ENCODE measurements at places on chromosomes 6 and 20.

GRCh38 chr20:5885866-5886265, 64.5 kb downstream of the TRMT6 start:
- no peak for DNase-seq

DNA sequence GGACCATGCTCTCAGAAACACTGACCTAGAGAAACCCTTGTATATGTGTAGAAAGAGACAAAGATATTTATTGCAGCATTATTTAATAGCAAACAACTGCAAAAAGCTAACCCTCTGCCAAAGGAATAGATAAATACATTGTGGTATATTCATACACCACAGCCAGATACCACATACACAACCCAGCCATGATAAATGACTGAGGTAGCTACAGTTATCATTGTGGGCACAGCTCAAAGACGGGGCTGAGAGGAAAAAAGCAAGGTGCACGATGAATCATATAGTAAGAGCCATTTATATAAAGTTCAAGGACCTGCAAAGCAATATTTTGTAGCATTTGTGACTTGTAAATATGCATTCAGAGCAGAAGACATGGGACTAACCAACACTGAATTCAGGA, 30.8 kb downstream of the RSPO4 start:
- no peak for DNase-seq

- no peak for DNase-seq
Measured at GRCh38 chr20:38838326-38838725, 32.8 kb downstream of the PPP1R16B start.

DNA sequence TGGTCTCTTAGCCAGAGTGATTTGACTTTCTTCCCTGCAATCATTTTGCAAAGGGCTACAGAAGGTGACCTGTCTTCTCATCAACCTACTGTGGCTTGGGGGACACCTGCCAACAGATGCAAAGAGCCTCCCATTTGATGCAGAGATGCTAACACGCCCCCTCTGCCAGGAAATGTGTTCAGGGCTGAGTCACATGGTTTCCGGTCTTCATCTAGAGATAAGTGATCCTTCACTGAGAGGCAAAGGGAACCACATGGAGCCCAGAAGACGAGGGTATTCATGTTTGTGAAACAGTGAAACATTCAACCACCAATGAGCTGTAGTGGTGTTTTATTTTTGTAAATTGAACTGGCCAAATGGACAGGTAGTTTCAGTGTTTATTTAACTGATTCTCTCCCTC, 109.0 kb upstream of the RIN2 start:
- no peak for DNase-seq

- DNase-seq: no peak
Measured at GRCh38 chr6:106122938-106123656, 37.0 kb downstream of the PRDM1 start.

GRCh38 chr20:286508-286907, 4.0 kb downstream of the C20orf96 start:
- DNase-seq: no peak

DNA sequence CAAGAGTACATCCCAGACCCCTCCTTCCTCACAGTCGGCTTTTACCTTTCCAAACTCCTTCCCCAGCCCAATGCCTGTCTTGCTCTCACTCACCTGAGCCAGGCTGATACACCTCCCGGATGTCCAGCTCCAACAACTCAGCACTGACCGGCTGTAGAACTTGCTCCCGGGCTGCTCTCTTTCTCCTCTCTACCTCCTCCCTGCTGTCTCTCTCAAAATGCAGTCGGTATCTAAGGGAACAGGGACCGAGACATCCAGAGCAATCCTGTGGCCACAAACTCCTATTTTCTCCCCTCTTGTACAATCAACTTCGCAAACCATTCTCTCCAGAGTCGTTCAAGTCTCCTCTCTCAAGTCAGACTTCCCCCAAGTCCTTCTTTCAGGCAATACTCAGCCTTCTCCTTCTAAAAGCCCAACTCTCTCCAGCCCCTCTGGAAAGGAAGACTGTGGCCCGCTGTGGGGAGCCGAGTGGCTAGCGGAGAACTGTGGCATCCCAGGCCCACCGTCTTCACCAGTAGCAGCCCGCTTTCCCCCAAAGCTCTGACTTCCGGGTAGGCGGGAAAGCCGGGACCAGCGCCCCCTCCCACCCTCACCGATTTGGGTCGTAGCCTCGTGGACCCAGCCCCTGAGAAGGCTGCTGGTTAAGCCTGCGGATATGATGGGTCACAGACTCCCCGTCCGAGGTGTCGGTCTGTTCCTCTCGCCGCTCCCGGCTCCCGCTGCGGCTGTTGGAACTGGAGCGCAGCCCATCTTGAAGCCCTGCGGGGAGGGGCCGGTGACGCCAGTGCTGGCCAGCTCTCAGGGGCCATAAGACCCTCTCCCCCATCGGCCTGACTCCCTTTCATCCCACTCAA, 1.1 kb downstream of the GNL1 start:
- DNase-seq: peak; percentile 33

DNA sequence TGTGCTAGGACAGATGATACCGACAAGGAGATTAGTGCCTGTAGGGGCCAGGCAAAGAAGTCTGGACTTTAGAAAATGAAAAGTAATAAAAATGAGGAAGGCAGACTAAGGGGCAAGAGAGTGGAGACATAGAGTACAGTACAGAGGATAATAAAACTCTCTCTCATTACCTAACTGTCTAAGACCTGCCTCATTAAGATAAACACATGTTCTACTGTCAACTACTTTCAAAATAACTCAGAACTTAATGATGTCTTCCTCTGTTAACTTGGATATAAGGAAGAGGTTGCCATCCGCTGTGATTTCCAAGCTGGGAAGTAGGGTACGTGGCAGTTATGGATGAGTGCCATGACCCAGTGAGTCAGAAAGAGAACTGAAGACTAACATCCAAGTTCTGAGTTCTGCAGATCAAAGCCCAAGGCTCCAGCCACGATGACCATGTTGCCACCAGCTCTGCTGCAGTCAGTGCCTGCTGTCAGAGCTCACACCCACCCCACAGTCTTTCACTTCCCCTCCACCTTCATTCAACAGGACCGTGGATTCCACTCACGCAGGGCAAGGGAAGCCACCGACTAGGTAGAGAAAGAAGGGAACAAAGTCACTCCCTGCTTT, 81.8 kb downstream of the KIF16B start:
- no peak for DNase-seq

- no peak for DNase-seq
Measured at GRCh38 chr20:63083831-63084562, 77.2 kb upstream of the BHLHE23 start.

DNA sequence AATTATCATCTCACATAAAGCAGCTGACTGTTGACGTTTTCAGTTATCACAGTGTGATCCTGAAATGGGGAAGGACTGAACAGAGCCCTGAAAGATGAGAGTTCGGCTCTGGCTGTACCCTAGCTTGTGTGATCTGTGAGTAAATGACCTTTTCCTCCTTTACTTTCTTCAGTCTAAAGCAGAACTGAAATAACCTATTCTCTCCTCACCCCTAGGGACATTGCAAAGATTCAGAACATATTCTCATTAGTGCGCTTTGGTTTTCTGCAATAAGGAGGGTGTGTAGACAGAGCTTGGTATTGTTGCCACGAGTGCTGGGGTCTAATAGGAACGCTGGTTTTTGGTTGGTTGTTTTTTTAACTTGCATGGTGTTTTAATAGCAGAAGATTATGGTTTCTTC, 16.7 kb downstream of the FARS2 start:
- no peak for DNase-seq

DNA sequence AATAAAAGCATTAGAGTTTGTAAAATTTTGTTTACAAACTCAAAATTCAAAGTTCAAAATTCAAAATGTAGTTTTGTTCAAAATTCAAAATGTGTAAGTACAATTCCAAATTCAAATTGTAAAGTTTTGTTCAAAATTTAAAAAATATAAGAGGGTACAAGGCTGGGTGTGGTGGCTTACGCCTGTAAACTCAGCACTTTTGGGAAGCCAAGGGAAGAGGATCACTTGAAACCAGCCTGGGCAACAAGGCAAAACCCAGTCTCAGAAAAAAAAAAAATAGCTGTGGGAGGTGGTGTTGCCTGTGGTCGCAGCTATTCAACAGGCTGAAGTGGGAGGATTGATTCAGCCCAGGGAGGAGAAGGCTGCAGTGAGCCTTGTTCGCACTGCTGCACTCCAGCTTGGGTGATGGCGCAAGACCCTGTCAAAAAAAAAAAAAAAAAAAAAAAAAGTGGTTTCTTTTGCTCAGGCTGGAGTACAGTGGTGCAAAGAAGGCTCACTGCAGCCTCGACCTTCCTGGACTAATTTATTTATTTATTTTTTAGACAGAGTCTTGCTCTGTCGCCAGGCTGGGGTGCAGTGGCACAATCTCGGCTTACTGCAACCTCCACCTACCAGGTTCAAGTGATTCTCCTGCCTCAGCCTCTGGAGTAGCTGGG, 5.4 kb upstream of the ZBTB12 start:
- DNase-seq: no peak

GRCh38 chr6:100457311-100457990, 7.3 kb downstream of the SIM1 start:
- DNase-seq: no peak

DNA sequence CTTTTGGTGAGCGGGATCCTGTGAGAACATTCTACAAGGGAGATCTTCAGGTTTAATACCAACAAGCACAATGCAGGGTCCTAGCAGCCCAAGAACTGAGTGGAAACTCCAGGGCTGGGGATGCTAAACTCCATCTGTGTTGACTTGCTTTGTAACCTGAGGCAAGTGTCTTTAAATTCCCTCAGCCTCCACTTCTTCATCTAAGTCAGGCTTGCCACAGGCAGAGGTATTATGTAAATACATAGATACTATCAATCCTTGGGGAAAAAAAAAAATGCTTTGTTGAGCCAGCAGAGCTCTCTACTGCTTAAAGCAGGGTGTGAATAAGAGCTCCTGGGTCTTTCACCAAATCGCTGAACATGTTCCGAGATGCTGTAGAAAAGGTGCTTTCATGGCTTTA, 114.2 kb upstream of the PHACTR1 start:
- DNase-seq: no peak

GRCh38 chr6:160092602-160093001, 29.0 kb upstream of the SLC22A1 start:
- no peak for DNase-seq

DNA sequence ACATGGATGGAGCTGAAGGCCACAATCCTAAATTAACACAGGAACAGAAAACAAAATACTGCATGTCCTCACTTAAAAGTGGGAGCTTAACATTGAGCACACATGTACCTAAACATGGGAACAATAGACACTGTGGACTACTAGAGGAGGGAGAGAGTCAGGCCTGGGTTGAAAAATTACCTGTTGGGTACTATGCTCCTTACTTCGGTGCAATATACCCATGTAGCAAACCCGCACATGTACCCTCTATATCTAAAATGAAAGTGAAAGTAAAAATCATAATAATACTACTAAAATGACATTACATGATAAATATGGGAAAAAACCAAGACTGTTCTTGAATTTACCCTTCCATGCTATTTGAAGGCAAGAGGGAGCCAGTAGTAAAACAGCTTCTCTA, 1273.8 kb upstream of the ADGRB3 start:
- no peak for DNase-seq

DNA sequence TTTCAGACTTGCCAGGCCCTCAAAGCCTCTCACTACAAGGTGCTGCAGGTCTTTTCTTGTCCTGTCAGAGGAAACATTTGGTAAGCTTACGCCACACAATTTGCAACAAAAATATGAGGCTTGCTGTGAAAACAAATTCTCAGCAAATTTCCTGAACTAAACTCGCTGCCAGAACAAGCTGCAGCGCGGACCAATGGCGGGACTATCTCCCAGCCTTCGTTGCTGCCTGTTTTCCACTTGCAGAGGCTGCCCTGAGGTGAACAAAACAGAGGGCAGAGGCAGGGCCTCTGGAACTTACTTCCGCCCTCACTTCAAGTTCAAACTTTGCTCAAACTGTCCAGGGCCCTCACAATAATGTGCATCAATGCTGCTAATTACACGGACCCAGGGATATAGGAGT, 12.4 kb downstream of the UQCC2 start:
- DNase-seq: no peak

DNA sequence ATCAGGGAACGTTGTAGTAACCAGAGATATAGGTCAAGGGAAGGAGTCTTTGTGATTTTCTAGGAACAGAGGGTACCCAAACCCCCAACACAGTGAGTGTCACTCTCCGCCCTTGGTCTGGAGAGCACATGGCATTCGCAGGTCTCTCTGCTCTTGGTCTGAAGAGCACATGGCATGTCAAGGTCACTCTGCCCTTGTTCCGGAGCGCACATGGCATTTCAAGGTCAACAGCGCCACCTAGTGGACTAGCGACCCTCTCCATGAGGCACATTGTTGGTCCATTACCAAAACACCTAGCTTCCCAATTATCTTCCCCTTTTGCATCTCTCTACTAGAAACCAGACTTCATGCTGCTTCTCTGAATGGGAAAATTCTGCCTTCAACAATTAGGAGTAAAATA, 260.0 kb downstream of the C6orf118 start:
- peak; percentile 67 for DNase-seq

GRCh38 chr6:27019651-27020552, 227.6 kb upstream of the PRSS16 start:
- peak; percentile 88 for DNase-seq

GRCh38 chr6:157225575-157225995, 97.7 kb downstream of the TMEM242 start:
- DNase-seq: no peak

GRCh38 chr20:63765082-63765873, 25.7 kb downstream of the SLC2A4RG start:
- no peak for DNase-seq

- no peak for DNase-seq
Measured at GRCh38 chr6:34973547-34974248, 84.6 kb downstream of the ANKS1A start.

GRCh38 chr20:1901704-1902103, 6.5 kb downstream of the SIRPA start:
- no peak for DNase-seq

DNA sequence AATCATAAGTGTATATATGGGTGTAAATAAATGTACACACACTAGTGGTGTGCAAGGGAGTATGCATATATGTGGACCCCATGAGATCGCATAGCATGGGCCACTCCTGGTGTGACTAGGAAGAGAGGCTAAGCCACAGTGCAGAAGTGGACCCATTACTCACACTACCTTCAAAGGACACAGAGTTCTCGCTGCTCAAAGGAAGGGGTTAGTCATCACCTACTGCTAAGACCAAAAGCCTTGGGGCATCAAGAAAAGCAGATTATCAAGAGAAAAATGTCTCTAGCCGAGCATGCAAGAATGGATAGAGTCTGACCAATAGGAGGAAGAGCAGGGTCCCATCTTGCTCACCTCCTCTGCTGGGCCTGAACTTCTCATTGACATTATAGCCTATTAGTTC, 195.5 kb downstream of the MAFB start:
- no peak for DNase-seq
